Stimulated activated CD4-positive, alpha-beta T cell treated with anti-CD3 and anti-CD28 coated beads, Interleukin-1b, Interleukin-23, amount 100 ng/mL, for 24 hours (primary cell): ENCODE measurements at places on chromosomes 4 and X.

- DNase-seq: no peak
Measured at GRCh38 chrX:35868501-35868900, 51.0 kb upstream of the CFAP47 start.

GRCh38 chr4:70511365-70511764 lies 7.0 kb upstream of the AMTN start:
- DNase-seq: no peak

GRCh38 chrX:94400488-94400887 lies 726.5 kb downstream of the FAM133A start:
- DNase-seq: no peak

DNA sequence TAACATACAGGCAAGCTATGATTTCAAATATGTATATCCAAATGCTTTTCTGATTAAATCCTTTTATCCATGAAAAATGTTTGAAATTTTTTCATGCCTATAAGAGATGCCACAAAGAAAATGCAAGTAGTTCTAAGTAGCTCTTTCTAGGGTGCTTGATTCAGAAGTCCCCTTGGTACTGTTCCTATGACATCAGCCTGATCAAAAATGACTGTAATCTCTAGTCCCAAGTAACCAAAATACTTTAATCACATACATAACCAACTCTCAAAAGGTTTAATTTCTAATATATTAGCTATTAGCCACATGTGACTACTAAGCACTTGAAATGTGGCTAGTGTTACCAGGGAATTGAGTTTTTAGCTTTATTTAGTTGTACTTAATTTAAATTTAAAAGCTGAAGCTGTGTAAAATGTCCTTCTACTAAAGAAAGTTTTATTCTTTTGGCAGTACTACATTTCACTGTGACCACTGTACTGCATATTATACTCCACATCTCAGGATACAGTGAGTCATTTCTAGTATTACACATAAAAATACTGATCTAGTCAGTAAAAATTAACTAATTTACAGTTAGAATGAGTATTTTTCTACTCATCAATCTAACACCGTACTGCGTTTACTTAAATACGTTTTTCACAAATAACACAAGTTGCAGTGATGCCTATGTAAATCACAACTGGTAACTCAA lies 33.9 kb downstream of the FBXW7 start:
- no peak for DNase-seq

DNA sequence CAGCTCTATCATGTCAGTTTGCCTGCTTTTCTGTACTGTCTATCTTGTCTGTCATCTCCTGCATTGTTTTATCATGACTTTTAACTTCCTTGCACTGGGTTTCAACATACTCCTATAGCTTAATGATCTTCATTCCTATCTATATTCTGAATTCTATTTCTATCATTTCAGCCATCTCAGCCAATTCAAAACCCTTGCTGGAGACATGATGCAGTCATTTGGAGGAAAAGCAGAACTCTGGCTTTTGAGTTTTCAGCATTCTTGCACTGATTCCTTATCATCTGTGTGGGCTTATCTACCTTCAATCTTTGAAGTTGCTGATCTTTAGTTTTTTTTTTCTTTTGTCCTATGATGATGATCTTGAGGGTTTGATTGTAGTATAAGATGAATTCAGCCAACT lies 493.8 kb upstream of the GALNT7 start:
- no peak for DNase-seq

GRCh38 chr4:141213550-141213991 lies 7.1 kb upstream of the ZNF330 start:
- DNase-seq: no peak

DNA sequence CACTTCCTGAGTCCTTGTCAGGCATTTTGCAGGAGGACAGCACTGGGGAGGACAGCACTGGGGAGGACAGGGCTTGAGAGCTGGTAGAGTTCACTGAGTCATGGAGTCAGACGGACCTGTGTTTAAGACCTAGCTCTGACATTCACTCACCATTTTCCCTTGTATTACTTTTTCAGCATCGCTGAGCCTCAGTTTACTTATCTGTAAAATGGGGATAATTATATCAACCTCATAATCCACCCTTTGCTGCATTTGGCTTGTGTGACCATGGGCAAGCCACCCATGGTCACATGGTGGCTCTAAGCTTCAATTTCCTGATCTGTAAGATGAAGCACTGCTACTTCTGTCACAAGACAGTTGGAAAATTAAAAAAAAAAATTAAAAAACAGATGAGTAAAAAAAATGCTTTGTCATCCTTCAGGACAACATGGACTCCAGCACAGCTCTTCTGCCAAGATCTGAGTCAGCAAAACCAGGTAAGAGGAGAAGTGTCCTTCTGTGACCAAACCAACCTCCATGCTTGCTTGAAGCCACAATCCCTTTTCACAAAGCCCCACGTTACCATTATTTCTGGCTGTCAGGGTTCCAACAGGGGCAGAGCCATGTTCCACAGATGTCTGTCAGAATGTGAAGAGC lies 275.5 kb downstream of the RAB28 start:
- no peak for DNase-seq

GRCh38 chrX:119682019-119682989 lies 10.7 kb downstream of the SEPTIN6 start:
- no peak for DNase-seq

- DNase-seq: no peak
Measured at GRCh38 chr4:155906554-155907247, 3.2 kb downstream of the TDO2 start.

- no peak for DNase-seq
Measured at GRCh38 chrX:23633834-23634580, 33.3 kb upstream of the PRDX4 start.

DNA sequence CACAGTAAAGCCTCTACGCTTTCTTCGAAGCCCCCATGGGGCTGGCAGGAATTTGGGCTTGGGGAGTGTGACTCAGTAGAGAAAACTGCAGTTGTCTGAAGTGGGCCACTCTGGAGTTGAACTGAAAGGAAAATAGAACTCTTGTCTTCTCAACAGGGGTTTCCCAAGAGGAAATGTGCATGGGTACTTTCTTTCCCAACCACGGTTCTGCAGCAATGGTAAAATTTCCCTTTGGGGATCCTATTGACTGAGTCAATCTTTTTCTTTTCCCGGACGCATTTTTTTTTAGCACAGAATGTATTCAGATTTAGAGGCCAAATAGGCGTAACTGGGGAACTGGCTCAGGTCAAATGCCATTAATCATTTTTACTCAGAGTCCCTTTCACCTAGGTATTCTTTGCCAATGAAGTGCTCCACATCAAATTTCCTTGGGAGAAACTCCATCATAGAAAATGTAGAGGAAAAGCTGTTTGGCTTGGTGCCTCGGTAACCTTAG lies 269.3 kb downstream of the STIM2 start:
- no peak for DNase-seq

DNA sequence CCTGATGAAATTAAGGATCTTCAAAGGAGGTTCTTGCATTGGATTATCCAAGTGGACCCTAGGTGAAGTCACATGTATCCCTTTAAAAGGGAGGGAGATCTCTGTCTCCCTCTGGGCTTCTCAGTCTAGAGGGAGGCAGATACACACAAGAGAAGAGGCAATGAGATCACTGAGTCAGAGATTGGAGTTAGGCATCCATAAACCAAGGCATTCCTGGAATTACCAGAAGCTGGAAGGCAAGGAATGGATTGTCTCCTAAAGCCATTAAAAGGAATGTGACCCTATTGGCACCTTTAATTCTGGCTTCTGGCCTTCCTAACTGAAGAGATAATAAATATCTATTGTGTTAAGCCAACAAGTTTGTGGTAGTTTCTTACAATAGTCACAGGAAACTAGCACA lies 383.2 kb downstream of the PACRGL start:
- no peak for DNase-seq

DNA sequence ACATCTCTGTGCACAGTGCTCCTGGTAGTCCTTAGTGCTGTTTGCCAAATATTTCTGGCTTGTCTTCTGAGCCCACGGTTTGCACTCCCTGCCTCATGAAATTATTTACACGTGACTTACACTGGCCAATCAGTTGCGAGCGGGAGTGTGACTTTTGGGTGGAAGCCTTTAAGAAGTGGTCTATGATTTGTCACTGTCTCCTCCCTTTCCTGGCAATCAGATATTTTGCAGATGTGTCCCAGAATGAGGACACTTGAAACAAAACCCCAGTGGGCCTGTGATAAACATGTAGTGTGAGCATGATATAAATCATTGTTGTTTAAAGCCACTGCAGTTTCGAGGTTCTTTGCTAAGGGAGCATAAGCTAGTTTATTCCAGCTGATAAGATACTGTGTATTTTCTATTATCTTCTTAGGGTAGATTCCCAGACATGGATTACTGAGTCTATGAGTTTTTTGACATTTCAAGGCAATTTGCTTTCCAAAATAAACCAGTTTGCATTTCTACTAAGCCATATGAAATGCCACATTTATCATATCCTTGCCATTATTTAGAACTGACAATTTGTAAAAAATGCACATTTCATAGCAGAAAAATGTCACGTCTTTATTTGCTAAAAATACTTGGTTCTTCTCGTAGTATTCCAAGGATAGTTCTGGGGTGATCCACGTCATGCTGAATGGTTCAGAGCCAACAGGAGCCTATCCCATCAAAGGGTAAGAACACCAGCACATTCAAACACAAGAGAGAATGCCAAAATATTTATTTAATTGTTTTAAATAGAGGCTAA lies 12.0 kb downstream of the BST1 start:
- no peak for DNase-seq

DNA sequence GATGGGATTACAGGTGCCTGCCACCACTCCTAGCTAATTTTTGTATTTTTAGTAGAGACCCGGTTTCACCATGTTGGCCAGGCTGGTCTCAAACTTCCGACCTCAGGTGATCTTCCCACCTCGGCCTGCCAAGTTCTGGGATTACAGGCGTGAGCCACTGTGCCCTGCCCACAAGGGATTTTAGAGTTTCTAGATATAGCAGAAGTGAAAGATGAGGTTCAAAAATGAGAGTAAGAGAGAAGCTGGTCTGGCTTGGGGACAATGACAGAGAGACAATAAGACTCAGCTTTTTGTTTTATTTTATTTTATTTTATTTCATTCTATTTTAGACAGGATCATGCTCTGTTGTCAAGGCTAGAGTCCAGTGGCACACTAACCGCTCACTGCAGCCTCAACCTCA lies 30.6 kb downstream of the TRIM61 start:
- no peak for DNase-seq

DNA sequence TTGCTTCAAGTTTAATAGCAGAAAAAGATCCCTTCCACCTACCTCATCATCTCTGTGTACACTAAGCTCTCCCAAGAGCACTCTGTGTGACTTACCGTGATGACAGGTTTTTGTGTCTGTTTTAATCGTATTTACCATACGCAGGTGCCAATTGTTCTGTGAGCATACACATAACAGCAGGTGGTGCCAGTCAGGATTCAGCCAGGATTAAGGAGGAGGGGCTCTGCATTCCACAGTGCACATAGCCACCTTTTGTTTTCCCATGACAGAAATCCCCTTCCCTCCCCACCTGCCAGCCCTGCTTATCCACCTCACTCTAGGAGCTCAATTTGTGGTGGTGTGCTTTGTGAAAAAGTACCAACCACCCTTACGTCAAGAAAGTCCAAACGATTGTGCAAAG lies 14.8 kb downstream of the ANK2 start:
- DNase-seq: no peak

DNA sequence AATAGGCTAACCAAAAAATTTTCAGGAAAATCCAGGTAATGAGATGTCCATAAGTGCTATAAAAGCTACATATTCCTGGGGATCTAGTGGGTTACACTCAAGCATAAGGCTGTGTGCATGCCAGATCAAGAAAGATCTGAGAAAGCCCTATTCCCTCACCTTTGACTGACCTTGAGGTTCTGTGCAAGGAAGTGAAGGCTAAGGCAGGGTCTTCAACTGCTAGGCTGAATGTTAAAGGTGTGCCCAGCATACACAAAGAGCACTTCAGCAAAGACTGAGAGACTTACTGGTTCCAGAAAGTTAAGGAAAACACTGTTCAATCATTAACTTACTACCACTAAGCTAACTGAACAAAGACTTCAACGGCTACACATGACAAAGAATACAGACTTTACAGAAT lies 269.7 kb downstream of the GPC3 start:
- DNase-seq: no peak
